Amygdala (tissue), 56 donors: ENCODE measurements at places on chromosomes 3 and 15.

GRCh38 chr3:152539191-152539764, 270.5 kb downstream of the MBNL1 start:
- DNase-seq: no peak

DNA sequence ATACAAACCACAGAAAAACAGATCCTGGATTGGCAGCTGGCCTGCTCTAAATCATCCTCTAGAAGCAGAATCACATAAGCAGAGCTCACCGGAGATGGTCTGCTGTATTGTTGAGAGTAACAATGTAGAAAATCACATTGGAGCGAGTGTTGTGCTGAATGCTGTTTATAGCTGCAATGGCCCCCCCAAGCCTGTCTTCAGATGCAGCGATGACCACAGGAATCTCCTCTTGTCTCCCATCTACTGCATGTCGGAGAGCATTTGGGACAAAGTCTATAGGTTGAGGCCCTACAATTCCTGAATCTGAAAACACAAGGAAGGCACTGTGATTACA, 8.0 kb downstream of the GLT8D1 start:
- no peak for DNase-seq

DNA sequence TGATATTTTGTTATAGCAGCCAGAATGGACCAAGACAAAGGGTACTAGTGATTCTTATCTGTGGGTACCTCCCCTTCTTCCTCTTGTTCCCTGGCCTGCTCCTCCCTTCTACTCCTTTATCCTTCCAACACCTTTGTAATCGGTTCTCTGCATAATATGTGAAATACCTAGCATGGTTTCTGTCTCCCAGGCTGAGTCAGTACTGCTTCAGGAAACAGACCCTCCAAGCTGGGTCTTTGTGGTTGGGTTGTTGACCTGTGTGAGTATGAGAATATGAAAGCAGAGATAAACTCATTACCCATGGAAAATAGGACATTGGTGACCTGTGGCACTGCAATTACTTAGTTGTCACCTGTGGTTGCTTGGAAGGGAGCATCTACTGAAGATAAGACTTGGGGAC, 69.3 kb upstream of the KLF13 start:
- no peak for DNase-seq

GRCh38 chr3:151074256-151074655, 11.2 kb upstream of the MED12L start:
- no peak for DNase-seq

DNA sequence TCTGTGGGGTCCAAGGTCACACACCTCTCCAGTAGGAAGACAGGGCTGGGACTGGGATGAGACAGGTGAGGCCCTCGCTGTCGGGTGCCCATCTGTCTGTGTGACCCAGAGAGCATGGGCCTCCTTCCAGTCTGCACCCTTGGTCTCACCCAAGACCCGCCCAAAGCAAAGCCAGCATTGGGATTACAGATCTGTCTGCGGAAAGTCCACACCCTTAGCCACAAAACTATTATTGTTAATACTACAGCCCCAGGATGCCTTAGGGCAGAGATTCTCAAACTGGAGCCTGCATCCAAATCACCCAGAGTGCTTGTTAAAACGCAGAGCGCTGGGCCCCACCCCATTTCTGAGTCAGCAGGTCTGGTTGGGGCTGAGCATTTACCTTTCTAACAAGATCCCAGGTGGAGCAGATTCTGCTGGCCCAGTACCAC, 58.5 kb upstream of the ZNF148 start:
- DNase-seq: no peak

GRCh38 chr3:159782724-159783421, 205.8 kb upstream of the IL12A start:
- no peak for DNase-seq

- no peak for DNase-seq
These were observed 438 bp downstream of the SHOX2 start for GRCh38 chr3:158105710-158106253.

DNA sequence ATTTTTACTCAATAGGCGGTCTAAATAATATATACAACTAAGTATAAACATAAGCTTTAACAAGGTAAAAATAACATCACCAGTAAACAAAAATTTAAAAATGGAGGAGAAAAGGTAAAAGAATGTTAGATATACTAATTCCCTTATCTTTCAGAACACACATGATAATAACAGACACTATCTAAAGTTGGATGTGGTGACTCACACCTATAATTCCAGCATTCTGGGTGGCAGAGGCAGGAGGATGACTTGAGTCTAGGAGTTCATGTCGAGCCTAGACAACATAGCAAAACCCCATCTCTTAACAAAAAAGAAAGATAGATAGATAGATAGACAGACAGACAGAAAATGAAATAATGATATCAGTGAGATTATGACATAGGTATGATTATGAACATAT, 85.1 kb downstream of the STAG1 start:
- no peak for DNase-seq

- DNase-seq: no peak
These were observed 35.7 kb downstream of the DNASE1L3 start for GRCh38 chr3:58175187-58175436.

- DNase-seq: no peak
These were observed 12.4 kb upstream of the HHLA2 start for GRCh38 chr3:108283989-108284388.

DNA sequence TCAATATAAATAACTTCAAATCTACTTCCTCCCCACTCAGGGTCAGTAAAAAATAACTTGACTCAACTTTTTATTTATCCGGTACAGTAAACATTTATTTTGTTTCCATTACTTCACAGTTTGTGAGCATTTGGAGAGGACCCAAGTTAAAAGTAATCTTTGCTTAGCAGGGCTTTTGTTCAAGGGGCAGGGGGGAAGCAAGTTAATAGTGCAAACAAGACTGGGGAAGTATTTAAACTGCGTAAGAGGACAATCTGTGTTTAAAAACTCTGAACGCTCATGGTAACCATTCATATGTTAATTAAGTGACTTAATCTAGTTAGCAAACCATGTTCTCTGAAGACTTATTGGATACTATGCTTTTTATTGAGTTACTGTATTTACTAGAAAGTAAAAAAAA, 346.2 kb downstream of the SLC9A9 start:
- DNase-seq: no peak

DNA sequence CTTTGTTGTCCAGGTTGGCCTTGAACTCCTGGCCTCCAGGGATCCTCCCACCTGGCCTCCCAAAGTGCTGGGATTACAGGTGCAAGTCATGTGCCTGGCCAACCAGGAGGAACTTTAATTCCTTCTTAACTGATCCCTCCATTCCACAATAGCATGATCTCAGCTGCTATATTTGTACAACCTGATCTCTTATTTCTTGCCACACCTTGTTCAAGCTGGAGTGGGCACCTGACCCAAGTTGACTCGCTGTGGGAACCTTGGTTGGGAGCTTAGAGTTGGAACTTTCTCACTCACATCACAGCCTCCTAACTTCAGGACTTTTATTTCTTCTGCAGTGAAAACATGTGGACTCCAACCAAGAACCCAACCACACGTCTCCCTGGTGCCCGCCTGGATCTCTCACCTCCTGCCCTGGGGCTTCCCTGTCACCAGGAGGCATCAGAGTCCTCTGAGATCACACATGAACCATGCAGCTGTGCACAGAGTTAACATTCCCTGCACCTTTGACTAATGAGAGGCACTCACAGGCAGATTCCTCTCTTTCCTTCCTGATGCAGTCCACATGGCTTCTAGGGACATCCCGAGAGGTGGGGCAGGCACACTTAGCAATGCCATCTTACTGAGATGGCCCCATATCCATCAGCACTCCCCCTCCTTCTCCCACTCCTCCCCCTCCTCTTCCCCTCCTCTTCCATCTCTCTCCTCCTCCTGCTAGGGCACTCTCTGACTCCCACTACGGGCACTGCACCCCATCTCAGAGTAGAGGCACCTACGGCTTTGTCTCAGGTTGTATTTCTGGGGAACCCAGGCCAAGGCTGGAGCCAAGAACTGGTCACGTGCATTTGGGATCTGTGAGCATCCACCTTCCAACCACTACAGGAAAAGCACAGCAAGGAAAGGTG, 9.7 kb upstream of the CYFIP1 start:
- no peak for DNase-seq

DNA sequence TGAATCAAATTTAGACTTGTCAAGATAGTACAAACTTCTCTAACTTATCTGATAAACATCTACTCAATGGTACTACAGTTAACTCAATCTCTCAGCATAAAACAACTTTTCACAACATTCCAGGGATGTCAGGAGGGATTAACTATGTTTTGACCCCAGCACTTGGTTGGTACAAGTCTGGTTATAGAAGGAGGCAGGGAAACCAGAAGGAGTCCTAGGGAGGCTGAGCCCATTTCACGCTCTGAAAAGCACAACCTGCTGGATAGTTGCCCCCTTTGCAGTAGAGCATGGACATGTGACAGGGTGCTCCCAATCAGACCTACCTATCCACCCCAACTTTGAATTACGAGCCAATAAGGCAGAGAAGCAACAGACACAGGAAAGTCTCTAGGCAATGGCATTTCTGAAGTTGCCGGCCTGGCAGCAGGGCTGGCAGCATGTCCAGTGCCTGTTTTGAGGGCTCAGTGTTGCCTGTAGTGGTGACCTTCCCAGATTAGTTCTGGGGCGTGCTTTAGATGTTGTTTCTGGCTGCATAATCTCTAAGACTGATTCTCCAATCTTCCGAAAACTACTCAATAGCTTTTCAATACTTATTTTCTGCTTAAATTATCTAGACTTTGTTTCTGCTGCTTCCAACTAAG, 8.2 kb downstream of the ANKUB1 start:
- DNase-seq: no peak

- no peak for DNase-seq
These were observed 346.8 kb downstream of the SOX2 start for GRCh38 chr3:182058488-182058887.

DNA sequence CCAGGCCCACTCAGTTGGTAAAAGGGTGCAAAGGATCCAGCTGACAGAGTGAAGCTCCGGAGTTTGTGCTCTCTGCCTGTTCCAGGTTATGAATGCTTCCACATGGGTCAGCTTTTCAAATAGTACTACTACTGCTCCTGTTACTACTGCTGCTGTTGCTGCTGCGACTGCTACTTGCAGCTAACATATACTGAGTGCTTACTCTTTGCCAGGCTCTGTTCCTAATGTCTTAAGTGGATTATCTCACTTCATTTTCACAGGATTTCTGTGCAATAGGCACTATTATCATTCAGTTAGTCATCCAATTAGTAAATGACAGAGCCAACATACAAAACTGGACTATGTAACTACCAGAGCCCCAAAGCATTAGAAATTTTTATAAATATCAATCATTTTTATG, 106.5 kb downstream of the IQCH start:
- no peak for DNase-seq

GRCh38 chr3:194702545-194702944, 16.9 kb downstream of the FAM43A start:
- no peak for DNase-seq

GRCh38 chr3:19866751-19867347, 67.2 kb downstream of the EFHB start:
- peak; percentile 14 for DNase-seq

DNA sequence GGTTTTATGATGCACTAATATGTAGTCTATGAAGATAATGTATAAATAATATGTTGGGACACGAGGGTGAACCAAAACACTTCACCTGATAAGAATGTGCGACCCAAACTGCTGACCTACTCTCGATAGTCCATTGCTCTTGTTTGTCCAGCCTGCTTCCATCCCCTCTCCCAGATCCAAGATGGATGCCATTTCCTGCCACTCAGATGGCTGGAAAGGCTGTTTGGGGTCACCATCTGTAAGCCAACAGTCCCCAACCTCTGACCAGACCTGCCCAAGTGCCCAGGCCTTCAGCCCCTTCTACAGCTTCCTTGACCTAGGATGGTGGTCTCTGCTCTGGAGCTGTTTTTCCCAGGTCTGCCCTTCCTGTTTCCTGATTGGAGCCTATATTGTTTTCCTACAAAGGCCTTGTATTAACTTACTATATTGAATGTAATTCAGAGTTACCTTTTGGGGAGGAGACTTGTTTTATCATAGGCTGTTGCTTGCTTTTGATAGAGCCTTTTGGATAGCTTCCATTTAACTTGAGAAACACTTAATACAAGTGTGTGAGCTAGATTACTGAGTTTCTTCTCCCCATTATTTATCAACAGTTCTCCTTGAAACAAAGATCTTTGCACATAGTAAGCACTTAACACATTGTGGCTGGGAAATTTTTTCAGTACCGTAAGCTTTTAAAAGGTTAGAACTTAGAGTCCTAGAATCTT, 5.0 kb upstream of the PAQR9 start:
- no peak for DNase-seq

DNA sequence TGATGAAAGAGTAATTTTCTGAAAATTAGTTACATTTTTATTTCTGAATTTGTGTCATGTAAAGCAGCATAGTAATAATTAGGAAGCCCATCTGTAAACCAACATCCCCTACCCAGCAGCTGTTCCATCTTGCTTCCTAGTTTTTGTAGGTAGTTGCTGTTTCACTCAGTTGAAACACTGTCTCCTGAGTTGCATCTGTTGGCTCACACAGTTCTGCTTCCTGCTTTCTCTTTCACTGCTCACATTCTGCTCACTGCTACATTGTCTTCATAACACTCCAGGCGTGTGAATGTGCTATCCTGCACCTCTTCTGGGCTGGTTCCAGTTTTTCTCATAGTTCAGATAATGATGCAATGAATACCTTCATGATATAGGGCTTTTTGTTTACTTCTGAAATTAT, 123.4 kb downstream of the EPHB1 start:
- DNase-seq: no peak

GRCh38 chr3:102756706-102757105, 321.9 kb downstream of the ZPLD1 start:
- no peak for DNase-seq

DNA sequence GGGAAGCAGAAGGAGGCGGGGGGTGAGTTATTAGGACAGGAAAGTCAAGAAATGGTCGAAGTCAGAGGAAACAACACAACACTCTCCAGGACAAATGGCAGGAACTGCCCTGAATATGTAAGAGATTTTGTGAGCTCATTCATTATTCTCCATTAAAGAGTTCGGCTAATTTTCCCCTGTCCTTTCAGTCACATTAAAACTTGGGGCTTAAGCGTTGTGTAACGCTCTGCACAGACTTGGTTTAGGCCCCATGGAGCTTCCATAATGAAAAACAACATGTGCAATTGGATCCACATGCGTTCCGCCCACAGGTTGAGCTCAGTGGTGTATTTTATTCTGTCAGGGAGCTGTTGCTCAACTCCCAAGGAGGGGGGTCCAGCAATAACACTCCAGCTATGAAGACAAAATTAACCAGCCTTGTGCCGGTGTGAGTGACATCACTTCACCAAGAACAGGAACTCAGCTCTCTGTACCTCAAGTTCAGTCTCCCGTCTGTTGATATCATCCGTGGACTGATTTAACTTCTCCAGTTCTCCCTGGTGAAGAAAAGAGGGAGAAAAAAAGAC, 2.3 kb downstream of the SH3BP5 start:
- no peak for DNase-seq

- no peak for DNase-seq
These were observed 106.3 kb downstream of the C3orf70 start for GRCh38 chr3:185046603-185047002.
